ENCODE measurements at places on chromosomes 3 and 15. TPM values are rescaled to one million over a fixed set of nuclear protein-coding genes. Genes with fewer than 3 reads are reported as not detected.

The TGM5 gene
- total RNA-seq, result not detected

GRCh38 chr3:72255791-72256559 is 471.0 kb upstream of the PROK2 start:
- H3K4me1 ChIP-seq, result no peaks in the 10 kb centered on the region
- no peak overlapping the region for H3K4me3 ChIP-seq
- peak; percentile 26 for DNase-seq
- H3K36me3 ChIP-seq, result no peaks in the 10 kb centered on the region

DNA sequence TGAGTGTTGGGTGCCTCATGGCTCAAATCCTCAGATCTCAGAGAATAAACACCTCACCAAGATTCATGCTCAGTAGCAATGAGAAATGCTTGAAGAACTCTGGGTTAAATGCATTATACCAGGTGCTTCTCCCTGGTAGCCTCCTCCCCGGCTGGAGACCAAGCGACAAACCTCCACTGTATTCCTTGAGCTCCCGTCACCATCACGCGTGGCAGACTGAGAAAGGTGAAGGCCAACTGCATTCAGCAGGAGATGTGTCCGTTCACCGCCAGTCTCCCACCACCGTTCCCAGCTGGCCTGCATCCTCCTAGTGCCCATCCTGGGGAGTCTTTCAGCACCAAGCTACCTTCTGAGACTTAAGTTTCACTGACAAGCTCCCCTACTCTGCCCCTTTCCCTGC is 7.5 kb downstream of the CSTA start:
- peaks cover 3% of the 10 kb centered on the region for H3K27me3 ChIP-seq
- H3K4me3 ChIP-seq, result no peak overlapping the region
- no peak for DNase-seq
- H3K4me1 ChIP-seq, result no peaks in the 10 kb centered on the region

DNA sequence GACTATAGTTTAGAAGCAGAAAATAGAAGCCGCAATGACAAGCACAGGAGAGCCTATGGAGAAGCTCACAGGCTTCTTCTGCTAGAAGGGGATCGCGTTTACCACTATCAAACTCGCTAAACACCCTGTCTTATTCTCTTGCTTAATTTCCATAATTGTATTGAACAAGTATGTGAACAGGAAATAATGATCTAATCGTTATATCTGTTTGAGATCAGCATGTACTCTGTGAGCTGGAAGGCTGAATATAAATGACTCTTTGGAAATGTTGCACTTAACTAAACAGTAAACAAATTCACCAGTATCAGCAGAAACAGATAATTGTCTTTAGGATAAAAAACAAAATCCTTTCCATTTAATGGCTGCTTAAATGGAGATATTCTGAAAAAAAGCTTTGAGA is 15.0 kb downstream of the NEK10 start:
- H3K4me1 ChIP-seq, result peaks cover 23% of the 10 kb centered on the region
- peak; percentile 29 for DNase-seq
- H3K36me3 ChIP-seq, result no peaks in the 10 kb centered on the region
- H3K27me3 ChIP-seq, result no peaks in the 10 kb centered on the region

GRCh38 chr3:97066531-97066930 is 252.1 kb downstream of the EPHA6 start:
- H3K36me3 ChIP-seq, result no peaks in the 10 kb centered on the region
- no peak overlapping the region for H3K27ac ChIP-seq
- H3K4me1 ChIP-seq, result no peaks in the 10 kb centered on the region
- no peak for DNase-seq
- no peak overlapping the region for H3K4me3 ChIP-seq

The SV2B gene
- not detected for total RNA-seq

GRCh38 chr3:134392336-134392983 is 18.2 kb upstream of the AMOTL2 start:
- DNase-seq, result peak; percentile 15
- H3K27ac ChIP-seq, result no peak overlapping the region
- H3K4me3 ChIP-seq, result no peak overlapping the region
- no peaks in the 10 kb centered on the region for H3K4me1 ChIP-seq
- H3K36me3 ChIP-seq, result no peaks in the 10 kb centered on the region
- H3K27me3 ChIP-seq, result peaks cover 47% of the 10 kb centered on the region

The HACL1 gene
- 29.9 TPM for total RNA-seq

The DISP2 gene
- 1.2 TPM for total RNA-seq

GRCh38 chr15:78021761-78022160 is 55.8 kb downstream of the TBC1D2B start:
- no peaks in the 10 kb centered on the region for H3K4me1 ChIP-seq
- no peaks in the 10 kb centered on the region for H3K27me3 ChIP-seq
- H3K27ac ChIP-seq, result no peak overlapping the region
- no peak for DNase-seq

The SCN5A gene
- 13.1 TPM for total RNA-seq

The ANAPC13 gene
- total RNA-seq, result 50.8 TPM

- H3K27me3 ChIP-seq, result no peaks in the 10 kb centered on the region
- H3K4me3 ChIP-seq, result no peak overlapping the region
- H3K4me1 ChIP-seq, result no peaks in the 10 kb centered on the region
- H3K36me3 ChIP-seq, result no peaks in the 10 kb centered on the region
- no peak for DNase-seq
These were observed 674.0 kb downstream of the ZBBX start for GRCh38 chr3:166706094-166706493.

DNA sequence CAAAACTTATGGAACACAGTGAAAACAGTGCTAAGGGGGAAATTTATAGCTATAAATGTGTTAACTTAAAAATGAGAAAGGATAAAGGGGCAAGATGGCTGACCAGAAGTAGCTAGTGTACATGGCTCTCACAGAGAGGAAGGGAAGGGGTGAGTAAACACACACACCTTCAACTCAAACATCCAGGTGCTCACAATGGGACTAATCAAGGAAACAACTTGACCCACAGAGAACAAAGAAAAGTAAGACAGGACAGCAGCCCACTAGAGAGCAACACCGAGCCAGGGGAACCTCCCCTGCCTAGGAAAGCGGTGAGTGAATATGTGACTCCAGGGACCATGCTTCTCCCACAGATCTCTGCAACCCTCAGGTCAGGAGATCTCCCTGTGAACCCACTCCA is 85.0 kb upstream of the UBP1 start:
- no peaks in the 10 kb centered on the region for H3K36me3 ChIP-seq
- H3K27me3 ChIP-seq, result no peaks in the 10 kb centered on the region
- no peak for DNase-seq

The GOLGB1 gene
- total RNA-seq, result 32.2 TPM

The ISLR gene
- not detected for total RNA-seq

- no peaks in the 10 kb centered on the region for H3K27me3 ChIP-seq
- no peak for DNase-seq
- peaks cover under 1% of the 10 kb centered on the region for H3K4me1 ChIP-seq
These were observed 10.0 kb downstream of the UBR1 start for GRCh38 chr15:43095708-43096347.

GRCh38 chr3:49013738-49014660 is 4.4 kb downstream of the DALRD3 start:
- peaks cover 13% of the 10 kb centered on the region for H3K4me1 ChIP-seq
- H3K27ac ChIP-seq, result no peak overlapping the region

The CD86 gene
- total RNA-seq, result not detected

DNA sequence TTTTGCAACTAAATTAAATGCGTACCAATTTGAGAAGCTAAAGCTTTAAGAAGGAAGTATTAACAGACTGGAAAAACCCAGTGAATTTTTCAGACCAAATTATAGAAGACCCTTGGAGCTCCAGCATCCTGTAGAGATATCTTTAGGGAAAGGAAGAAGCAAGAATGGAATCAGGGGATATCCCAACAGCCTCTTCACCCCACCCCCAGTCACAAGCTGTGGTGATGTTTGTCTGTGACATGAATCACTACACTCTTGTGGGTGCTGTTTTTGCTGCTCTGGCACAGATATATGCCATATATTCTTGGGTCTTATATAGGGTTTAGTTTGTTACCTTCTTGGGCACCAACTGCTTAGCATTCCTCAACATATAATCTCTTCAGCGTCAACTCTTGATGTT is 78.5 kb upstream of the BCL6 start:
- H3K4me1 ChIP-seq, result no peaks in the 10 kb centered on the region
- no peaks in the 10 kb centered on the region for H3K36me3 ChIP-seq
- H3K27me3 ChIP-seq, result peaks cover 4% of the 10 kb centered on the region
- no peak overlapping the region for H3K27ac ChIP-seq
- H3K4me3 ChIP-seq, result no peak overlapping the region

The C3orf70 gene
- total RNA-seq, result 0.18 TPM

The SCN11A gene
- not detected for total RNA-seq

- no peaks in the 10 kb centered on the region for H3K4me1 ChIP-seq
- H3K36me3 ChIP-seq, result no peaks in the 10 kb centered on the region
- H3K4me3 ChIP-seq, result no peak overlapping the region
- DNase-seq, result no peak
These were observed 18.0 kb upstream of the RAB7A start for GRCh38 chr3:128707928-128708494.

DNA sequence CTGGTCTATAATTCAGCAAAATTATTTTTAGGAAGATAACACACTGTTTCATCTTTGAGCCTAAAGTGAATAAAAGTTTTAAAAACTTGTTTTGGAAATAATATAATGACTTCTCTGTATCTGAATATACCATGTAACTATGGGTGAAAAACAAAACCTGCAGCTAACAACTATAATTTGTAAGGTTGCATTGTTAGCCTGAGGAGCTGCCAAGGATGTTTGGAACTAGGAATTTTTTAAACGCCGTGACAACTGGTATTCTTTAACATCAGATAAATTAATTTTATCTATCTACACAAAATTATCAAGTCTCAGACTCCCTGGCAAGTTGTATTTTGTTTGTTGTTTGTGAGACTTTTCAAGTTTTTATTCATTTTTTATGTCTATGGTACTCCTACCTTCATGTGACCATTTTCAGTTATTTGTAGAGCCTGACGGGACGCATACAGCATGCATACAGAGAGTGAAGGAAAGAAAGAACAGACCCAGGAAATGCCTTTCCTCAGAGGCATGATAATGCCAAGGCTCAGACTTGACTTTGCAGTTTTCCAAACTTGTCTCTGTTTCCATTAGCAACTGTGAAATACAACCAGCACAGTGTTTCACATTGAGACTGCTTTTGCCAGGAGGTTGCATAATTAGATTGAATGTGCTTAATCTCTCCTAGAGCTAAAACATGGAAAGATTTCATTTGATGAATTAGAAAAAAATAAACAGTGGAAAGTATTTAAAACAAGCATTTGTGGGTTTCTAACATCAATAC is 60.8 kb upstream of the ARHGEF26 start:
- no peak overlapping the region for H3K27ac ChIP-seq
- H3K4me1 ChIP-seq, result no peaks in the 10 kb centered on the region
- no peak overlapping the region for H3K4me3 ChIP-seq
- H3K27me3 ChIP-seq, result no peaks in the 10 kb centered on the region
- DNase-seq, result no peak

DNA sequence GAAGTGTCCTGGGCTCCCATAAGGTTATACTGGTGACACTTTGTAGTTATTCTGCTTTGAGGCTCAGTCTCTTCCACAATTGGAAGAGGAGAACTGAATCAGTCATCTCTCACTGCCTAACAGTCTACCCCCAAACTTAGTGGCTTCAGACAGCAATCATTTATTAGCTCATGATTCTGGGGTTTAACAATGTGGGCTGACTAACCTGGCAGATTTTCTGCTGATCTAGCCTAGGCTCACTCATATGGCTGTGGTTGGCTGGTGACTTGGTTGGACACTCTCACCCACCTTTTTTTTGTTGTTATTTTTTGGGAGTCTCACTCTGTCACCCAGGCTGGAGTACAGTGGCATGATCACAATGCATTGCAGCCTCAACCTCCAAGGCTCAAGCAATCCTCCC is 7.1 kb downstream of the GPD1L start:
- H3K27ac ChIP-seq, result no peak overlapping the region
- H3K4me1 ChIP-seq, result no peaks in the 10 kb centered on the region
- no peak overlapping the region for H3K4me3 ChIP-seq
- no peaks in the 10 kb centered on the region for H3K36me3 ChIP-seq

DNA sequence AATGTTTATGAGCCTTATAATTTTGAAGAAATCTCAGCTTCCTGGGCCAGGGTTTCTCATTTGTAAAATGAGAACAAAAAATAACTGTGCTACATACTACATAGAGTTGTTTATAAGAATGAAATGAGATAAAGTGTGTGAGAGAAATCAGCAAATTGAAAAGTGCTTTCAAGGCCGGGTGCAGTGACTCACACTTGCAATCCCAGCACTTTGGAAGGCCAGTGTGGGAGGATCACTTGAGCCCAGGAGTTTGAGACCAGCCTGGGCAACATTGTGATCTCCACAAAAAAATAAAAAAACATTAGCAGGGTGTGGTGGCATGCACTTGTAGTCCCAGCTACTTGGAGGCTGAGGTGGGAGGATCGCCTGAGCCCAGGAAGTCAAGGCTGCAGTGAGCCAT is 22.4 kb downstream of the FOXB1 start:
- no peaks in the 10 kb centered on the region for H3K4me1 ChIP-seq
- H3K36me3 ChIP-seq, result no peaks in the 10 kb centered on the region
- DNase-seq, result no peak
- no peak overlapping the region for H3K4me3 ChIP-seq
- no peak overlapping the region for H3K27ac ChIP-seq
- H3K27me3 ChIP-seq, result peaks cover 6% of the 10 kb centered on the region

DNA sequence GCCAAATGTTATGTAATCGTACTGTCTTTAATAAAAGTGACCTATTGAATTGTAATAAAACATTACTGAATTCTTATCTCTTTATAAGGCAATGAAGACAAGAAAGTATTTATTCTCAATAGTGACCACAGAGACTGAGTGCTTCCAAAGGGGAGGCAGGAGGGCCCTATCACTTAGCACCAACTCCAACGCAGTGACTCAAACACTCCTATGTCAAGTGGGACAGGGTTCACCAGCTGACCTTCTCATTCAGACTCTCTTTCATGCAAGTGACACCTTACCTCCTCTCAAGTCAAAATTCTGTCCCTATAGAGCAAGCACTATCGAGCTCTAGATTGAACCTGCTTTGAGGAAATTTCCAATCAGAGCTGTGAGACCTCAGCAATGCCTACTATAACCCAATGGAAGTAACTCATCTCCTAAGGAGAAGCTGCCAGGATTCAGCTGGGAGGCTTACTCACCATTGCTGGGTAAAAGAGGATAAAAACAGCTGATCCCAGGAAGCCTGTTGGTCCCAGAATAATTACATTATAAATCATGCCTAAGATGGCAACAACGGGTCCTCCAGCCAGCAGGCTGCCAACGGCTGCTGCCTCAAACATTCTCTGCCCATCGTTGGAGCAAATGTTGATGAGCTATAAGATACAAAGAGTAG is 35.6 kb downstream of the ABCC5 start:
- H3K4me3 ChIP-seq, result no peak overlapping the region

- H3K4me3 ChIP-seq, result no peak overlapping the region
- no peaks in the 10 kb centered on the region for H3K4me1 ChIP-seq
- H3K27me3 ChIP-seq, result peaks cover 3% of the 10 kb centered on the region
- no peak for DNase-seq
These were observed 54.1 kb upstream of the ATP2C1 start for GRCh38 chr3:130839813-130840212.

- H3K36me3 ChIP-seq, result no peaks in the 10 kb centered on the region
- no peaks in the 10 kb centered on the region for H3K27me3 ChIP-seq
- no peaks in the 10 kb centered on the region for H3K4me1 ChIP-seq
- H3K27ac ChIP-seq, result no peak overlapping the region
- DNase-seq, result no peak
These were observed 389.2 kb upstream of the GRM7 start for GRCh38 chr3:6471744-6472143.

Data from endothelial cell of umbilical vein (primary cell).